ENCODE measurements at places on chromosomes 1 and 21.

DNA sequence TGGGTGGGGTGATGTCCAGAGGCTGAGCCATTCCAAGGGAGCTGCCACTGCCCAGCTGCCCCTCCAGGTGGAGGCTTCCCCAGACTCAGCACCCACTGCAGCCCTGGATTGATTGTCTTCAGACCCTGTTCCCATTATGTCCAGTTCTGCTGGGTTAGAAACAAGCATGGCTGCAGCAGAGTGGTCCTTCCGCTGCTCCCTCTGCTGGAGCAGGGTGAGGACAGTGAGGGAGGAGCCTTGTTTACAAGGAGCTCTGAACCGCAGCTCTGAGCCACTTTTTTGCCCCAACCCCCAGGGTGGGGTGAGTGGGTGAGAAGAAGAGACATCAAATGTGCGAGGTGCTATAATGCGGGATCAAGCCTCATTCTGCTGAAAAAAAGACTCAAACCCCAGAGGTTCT is 2.3 kb downstream of the TNNT2 start:
- no peak for DNase-seq

GRCh38 chr1:56073206-56073605 is 506.2 kb downstream of the PLPP3 start:
- no peak for DNase-seq

GRCh38 chr1:153763365-153764225 is 11.6 kb upstream of the SLC27A3 start:
- no peak for DNase-seq

DNA sequence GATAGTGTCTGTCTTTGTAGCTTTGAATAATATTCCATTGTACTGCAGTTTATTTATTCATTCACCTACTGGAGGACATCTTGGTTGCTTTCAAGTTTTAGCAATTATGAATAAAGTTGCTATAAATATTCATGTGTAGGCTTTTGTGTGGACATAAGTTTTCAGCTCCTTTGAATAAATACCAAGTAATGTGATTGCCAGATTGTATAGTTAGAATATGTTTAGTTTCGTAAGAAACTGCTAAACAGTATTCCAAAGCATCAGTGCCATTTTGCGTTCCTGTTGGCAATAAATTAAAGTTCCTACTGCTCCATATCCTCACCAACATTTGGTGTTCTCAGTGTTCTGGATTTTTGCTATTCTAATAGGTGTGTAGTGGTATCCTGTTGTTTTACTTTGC is 311.7 kb upstream of the FMN2 start:
- no peak for DNase-seq

DNA sequence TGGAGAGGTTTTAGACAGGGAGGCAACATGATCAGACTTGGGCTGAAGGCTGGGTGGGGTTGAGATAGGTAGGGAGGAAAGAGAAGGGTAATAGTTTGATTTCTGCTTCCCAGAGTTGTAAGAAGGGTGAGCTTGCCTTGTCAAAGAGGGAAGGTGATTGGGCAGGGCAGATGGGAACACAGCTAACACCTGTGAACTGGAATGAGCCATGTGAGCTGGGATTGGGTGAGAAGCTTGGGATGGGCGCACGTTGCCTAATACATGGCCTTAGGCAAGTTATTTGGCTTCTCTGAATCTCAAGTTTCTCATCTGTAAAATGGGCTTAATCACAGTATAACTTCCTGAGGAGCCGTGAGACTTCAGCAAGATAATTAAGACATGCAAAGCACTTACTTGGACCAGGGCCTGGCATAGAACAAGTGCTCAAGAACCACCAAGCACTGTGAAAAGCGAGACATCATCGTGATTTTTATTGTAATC is 33.8 kb upstream of the ID3 start:
- DNase-seq = peak; percentile 60

- no peak for DNase-seq
Observed at GRCh38 chr1:156571261-156571852, 1.0 kb downstream of the IQGAP3 start.

DNA sequence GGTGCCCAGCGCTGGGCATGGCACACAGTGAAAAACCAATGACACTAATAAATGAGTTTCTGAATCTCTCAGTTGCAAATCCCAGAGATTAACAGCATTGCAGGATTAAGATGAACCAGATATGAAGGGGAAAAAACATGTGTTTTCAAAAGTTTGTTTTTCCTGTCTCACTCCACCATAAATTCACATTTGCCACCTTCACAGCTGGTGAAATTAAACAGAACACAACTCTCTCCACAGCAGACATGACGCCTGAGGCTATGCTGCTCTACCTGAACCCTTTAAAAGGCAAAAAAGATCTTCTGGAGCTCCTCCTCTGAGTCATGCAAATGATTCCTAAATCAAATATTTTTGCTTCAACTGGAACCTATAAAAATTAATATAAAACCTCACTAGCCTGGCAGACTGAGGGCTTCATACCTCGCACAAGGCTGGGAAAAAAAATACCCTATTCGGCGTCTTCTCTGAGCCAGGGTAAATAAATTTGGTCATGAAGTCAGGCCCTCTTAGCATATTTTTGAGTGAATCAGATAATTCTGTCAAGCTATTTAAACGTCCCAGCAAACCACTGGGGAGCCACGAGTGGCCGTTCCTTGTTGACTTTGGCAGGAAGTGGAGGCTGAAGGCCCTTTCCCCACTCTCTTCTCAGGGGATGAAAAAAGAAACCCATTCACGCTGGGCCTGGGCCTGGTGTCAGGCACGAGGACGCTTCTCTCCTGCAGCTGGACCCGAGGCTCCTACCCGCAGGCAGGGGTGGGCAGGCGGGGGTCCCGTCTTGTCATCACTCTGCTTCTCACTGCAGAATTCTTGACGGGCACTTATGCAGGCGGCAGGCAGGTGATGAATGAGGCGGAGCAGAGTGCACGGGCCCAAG is 53.0 kb downstream of the DMRTB1 start:
- no peak for DNase-seq

DNA sequence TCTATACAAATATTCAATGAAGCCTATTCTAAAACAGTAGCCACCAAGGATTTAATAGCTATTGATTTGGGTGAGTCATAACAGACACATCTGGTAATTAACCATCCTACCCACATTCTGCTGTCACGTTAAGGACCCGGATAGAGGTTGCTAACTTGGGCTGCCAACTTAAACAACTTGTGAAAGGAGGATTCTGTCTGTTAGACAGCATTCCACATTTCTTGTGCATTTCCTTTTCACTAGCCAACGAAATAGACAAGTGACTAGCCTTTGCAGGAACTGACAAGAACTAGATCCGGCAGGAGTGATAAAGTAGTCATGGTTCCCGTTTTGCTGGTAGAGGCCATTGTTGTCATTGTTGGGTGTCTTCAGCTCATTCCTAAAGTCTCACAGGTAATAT is 9.5 kb downstream of the DSCAM start:
- DNase-seq = no peak

All from NCI-H2171 (cell line).